HT-29 (cell line): ENCODE measurements at places on chromosomes 1 and 21. TPM values are rescaled to one million over a fixed set of nuclear protein-coding genes. Genes with fewer than 3 reads are reported as not detected.
A peak's percentile ranks its signal among the peaks of the same experiment; 100 is the strongest.

Gene SPATA6
- 0.29 and 2.1 TPM in 2 replicates for total RNA-seq

Gene NIBAN1
- 1.2 and 1.9 TPM in 2 replicates for total RNA-seq

Gene MYOM3
- total RNA-seq, result 19.8 and 20.7 TPM in 2 replicates

Gene TOMM20
- 47.0 and 49.0 TPM in 2 replicates for total RNA-seq

Gene ICOSLG
- 1.7 and 2.2 TPM in 2 replicates for total RNA-seq

Gene PRAMEF7
- not detected in 2 replicates for total RNA-seq

Gene LCE1B
- not detected in 2 replicates for total RNA-seq

Gene ADCY10
- not detected in 2 replicates for total RNA-seq

Gene PPIAL4G
- total RNA-seq, result not detected in 2 replicates

Gene KAZN
- 0.38 and 1.1 TPM in 2 replicates for total RNA-seq

Gene HES3
- not detected in 2 replicates for total RNA-seq

DNA sequence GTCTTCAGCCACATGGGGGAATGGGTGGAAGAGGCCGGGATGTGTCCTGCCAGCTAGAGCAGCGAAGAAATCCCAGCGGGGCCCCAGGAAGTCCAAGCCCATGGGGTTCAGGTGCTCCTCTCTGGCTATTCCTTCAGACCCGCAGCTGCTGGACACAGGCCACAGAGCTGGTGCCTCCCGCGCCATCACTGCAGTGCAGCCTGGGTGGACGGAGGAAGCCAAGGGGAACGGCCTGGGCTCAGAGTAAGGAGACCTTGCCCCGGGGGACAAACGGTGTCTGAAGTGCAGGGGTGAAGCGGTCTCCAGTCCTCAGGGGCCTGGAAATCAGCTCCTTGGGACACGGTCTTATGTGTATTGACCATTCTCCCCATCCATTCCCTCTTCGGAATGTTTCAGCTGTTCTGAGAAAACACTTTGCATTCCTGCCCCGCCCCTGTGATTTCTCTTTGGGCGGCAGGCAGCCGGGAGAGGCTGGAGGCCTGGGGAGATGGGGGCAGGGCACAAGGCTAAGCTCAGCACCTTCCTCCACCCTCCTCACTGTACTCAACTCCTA, 18.4 kb downstream of the MTHFR start:
- peak; percentile 56 for DNase-seq

- peak; percentile 89 for DNase-seq
Observed at GRCh38 chr1:204503122-204503912, 8.7 kb upstream of the PIK3C2B start.

DNA sequence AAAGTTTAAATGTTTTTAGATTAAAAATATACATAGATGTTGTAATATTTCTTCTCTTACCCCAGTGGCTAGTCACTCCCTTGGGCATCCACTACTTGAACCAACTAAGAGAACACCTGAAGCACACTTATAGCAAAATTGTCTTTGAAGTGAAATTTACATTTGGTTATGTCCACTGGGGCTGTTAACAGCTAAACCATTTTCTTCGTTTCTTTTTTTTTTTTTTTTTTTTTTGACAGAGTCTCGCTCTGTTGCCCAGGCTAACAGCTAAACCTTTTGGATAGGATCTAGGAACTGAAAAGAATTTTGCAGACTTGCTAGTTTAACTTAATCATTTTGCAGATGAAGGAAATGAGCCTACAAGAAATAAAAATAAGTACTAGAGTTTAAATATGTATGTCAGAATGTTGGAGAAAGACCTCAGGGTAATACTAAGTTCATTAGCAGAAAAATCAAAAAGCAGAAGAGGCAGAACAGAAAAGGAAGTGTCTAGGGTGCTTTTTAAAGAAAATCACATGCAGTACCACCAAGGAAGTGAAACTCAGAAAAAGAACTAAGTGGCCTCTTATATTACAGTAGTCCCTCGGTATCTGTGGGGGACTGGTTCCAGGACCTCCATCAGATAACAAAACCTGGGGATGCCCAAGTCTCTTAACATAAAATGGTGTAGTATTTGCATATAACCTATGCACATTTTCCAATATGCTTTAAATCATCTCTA, 11.8 kb downstream of the DRAM2 start:
- DNase-seq, result no peak

DNA sequence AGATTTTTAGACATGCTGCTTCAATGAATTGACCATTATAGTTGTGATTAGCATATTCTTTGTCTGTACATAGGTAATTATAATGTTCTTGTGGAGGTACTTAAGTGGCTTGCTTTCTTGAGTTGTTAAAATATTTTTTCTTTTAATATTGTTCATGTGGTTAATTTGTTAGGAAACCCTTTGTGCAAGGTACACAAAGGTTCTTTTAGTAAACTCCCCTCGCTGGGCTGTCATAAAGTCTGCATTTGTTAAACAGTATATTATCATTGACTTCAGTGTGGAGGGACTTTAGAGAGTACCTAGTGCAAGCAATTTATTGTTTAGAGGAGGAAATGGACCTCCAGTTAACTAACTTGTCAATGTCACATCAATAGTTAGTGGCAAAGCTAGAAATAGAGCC, 52.5 kb downstream of the DISP1 start:
- no peak for DNase-seq

- no peak for DNase-seq
Observed at GRCh38 chr21:28256837-28257236, 735.8 kb downstream of the LTN1 start.

GRCh38 chr1:181134543-181135436, 46.3 kb downstream of the IER5 start:
- DNase-seq, result peak; percentile 75

- no peak for DNase-seq
Observed at GRCh38 chr1:79293611-79294010, 287.1 kb upstream of the ADGRL4 start.

GRCh38 chr21:37623183-37623582, 256.6 kb downstream of the DYRK1A start:
- no peak for DNase-seq

- no peak for DNase-seq
Observed at GRCh38 chr1:162217706-162218105, 148.2 kb downstream of the NOS1AP start.

DNA sequence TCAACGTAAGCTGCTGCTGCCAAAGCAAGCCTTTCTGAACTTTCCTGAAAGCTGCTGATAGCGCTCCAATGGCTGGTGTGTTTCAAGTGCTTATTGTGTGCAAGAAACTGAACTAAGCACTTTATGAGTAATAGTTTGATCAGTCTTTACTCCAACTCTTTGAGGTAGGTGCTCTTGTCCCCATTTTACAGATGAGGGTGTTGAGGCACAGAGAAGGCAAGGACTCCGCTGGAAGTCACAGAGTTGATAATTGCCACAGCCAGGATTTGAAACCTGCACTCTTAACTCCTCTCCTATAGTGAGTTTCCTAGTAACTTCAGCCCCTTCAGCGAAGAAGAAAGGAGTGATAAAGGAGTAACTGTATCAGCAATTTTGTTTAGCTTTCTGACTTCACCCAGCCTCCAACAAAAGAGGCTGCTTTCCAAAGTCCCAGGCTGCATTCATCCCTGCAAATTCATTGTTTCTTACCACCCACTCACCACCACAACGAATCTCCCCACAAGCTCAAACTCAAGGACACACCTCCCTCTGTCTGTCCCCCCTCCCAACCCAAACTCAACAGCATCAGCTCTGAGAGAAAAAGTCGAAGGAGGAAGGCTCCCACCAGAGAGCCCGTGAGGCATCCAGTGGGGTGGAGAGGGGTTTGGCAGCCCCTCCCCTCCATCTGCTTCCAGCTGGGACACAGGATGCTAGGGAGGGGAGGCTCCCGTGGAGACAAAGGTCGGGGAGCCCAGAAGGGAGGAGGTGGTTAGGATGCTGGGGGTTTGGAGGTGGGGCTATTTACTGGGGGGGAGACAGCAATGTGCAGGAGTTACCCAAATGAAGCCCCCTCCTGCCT, 139.6 kb downstream of the NAV1 start:
- DNase-seq, result no peak

- DNase-seq, result no peak
Observed at GRCh38 chr1:41894101-41894807, 24.5 kb downstream of the HIVEP3 start.

GRCh38 chr1:110243146-110243545, 33.0 kb downstream of the KCNC4 start:
- no peak for DNase-seq

DNA sequence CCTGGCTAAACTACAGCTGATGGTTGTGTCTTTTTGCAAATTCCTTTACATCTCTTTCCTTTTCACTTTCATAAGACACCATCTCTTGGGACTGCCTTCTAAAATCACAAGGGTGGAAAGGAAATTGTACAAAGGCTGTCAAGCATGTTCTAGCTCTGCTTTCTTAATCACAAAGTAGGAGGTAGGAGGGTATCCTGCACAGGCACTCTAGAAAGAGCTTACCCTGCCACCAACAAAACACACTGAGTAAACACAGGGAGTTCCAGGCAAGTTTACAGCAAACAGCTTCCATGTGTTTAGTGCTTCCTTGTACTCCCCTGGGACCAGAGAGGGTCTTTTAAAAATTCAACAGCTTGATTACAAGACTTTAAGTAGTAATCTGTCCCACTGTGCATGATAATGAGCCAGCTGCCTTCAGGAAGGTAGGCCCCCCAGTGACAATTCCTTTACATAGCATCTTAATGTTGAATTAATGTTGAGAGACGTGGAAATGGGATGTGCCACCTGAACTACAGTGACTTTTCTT, 2.4 kb downstream of the PLPP3 start:
- DNase-seq, result peak; percentile 60

GRCh38 chr1:201167041-201167991, 13.0 kb upstream of the TMEM9 start:
- no peak for DNase-seq

DNA sequence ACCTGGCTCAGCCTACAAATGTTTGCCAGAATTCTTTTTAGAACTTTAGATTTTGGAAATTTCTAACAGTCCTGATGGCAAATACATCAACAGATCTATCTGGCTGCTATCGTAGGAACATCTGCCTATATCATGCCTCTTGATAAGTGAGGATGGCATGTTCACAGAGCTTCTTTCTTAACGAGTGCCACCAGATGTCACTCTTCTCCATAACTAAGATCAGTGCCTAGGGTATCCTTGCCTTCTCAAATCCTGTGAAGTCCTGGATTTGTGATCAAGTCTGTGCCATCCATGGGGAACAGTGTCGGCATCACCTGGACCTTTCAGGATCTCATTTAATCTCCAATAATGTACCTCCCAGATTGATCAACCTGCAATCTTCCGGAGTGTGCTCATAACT, 36.5 kb upstream of the CD5L start:
- DNase-seq, result peak; percentile 64

DNA sequence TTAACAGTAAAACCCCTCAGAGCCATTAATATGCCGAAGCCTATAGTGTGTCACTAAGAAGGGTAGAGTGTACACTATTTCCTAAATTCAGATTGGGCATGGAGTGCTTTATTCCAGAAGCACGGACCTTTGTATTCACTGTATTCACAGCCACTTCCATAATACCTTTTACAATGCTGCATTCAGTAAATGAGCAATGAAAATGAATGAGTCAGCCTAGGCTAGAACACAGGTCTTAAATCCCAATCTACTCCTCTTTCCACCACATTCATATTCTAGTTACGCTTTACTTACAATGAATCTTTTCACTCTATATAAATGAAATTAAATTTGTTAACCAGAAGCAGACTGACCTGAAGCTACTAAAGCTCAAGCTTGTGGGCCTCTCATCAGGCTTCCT, 13.0 kb upstream of the GORAB start:
- no peak for DNase-seq
